Right renal cortex interstitium (tissue), 3 donors: ENCODE measurements at places on chromosomes 16 and 17. TPM values are rescaled to one million over a fixed set of nuclear protein-coding genes. Genes with fewer than 3 reads are reported as not detected.

DNA sequence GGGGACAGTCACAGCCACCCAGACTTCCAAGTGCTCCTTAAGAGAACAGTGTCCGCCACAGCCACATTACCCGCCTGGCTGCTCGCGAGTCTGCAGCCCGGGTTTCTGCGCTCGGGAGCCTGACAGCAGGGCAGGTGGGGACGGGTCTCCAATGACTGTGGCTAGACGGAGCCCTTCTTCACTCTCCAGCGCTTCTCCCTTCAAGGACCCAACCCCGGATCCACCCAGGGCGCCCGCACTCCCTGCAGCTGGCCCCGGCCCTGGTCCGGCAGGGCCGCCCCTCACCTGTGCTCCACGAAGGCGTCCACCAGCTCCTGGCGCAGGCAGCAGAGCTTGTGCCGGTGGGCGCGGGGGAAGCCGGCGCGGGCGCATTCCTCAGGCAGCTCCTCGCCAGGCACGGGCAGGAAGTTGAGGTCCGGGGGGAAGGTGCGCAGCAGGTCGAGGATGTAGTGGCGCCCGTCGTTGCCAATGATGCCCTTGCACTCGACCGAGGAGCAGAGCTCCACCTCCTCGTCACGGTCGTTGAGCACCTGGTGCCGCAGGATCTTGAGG lies 13.9 kb downstream of the CLUH start:
- DNase-seq, result no peak

- no peak for DNase-seq
These were observed 483.0 kb downstream of the SLC39A11 start for GRCh38 chr17:72609501-72609900.

DNA sequence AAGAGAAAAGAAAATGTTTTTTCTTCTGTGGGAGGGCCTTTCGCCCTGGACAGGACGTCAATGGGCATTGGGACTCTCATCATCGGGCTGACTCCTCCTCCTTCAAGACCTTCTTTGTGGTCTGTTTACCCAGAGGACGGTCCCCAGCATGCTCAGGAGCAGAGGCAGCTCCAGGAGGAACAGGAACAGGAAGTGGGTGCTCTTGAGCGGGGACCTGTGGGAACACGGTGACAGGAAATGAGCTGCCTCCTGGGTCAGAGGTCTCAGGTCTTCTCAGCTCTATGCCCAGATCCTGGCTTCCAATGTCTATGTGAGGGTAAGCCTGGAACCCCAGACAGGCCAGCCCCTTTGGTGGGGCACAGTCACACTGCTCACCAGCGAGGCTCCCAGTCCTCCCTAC lies 12.2 kb downstream of the CD300LD start:
- DNase-seq, result no peak

CCL8 gene
- polyA plus RNA-seq, result 0.24 TPM

SLC5A11 gene
- 5.9 TPM for polyA plus RNA-seq

DNA sequence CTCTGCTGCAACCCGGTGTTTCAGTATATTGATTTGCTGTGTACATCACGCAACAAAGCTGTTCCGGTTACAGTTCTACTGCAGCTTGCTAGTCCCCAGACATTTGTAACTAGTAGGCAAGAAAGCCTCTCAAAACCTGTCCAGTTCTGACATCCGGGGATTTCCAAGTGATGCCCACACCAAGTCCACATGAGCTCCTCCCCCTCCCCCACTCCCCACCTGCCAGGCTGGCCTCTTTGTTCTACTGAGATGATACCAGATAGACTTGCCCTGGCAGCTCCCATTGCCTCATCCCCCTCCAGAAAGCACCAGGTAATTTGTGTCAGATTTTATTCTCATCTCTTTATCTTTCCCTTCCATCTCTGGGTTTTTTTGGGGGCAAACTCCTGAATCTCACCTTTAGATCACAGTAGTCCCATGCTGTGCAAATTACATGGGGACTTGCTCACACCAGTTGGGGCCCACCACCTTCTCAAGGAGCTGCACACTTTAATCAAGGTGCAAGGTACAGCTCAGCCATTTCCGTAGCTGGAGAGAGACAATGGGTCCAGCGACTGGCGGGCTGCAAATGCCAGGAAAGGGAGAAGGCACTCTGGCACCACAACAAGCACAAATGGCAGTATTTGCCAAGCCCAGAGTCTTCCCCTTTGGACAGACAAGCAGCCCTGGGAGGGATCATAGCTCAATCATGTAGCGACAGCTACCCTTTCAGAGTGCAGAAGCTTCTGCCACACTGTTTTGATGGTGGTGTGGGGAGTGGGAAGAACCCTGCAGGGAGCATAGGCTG lies 183.1 kb downstream of the CYLD start:
- DNase-seq, result no peak

- no peak for DNase-seq
These were observed 222.3 kb downstream of the MSI2 start for GRCh38 chr17:57478478-57479250.
